Adrenal gland (tissue), 19 donors: ENCODE measurements at places on chromosomes 1 and 21.

DNA sequence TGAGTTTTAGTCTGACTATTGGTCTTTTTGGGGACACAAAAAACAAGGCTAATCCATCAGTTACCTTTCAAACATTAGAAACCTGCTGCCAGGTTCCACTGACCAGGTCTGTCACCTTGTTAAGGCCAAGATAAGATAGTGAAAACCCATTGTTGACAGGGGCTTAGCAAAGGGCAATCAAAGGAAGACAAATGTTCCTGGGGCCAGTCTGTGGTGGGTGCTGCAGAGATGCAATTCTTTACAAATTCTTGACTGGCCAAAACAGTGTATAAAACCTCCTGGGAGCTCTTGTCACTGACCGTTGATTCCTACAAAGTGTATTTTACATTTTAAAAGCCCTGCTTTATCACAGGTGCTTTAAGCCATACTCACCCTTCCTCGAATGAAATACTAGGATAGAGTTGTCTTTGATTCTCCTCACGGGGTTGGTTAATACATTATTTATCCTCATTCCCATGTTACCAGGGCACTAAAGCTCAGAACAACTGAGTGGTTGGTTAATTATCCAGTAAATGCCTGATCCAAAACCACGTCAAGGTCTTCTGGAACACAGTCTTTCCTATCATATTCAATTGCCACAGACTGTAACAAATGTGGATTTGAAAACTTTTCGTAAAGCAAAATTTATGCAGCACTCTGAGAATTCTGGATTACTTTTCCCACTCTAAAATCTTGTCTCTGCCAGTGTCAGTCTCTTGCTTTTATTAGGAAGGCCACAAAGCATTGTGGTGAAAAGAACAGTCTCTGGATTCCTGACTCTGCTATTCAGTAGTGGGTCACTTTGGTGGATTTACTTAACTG lies 77.2 kb downstream of the NRIP1 start:
- no peak for DNase-seq

DNA sequence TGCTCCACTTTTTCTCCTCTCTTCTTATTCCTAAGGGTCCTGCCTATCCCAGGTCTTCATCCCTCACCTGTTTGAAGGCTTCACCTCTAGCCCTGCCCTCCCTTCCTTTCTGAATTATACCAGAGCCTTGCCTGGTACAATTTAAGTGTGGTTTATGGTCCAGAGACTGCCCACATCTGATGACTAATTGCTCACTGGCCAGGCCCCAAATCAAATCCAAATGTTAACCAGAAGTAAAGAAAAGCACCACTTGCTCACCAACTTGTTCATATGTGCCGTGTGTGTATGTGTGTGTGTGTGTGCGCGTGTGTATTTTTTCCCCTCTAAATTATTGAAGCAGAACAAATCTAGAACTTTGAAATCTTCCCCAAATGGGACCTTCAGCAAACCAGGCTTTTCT lies 26.4 kb downstream of the MYOM3 start:
- DNase-seq = no peak

DNA sequence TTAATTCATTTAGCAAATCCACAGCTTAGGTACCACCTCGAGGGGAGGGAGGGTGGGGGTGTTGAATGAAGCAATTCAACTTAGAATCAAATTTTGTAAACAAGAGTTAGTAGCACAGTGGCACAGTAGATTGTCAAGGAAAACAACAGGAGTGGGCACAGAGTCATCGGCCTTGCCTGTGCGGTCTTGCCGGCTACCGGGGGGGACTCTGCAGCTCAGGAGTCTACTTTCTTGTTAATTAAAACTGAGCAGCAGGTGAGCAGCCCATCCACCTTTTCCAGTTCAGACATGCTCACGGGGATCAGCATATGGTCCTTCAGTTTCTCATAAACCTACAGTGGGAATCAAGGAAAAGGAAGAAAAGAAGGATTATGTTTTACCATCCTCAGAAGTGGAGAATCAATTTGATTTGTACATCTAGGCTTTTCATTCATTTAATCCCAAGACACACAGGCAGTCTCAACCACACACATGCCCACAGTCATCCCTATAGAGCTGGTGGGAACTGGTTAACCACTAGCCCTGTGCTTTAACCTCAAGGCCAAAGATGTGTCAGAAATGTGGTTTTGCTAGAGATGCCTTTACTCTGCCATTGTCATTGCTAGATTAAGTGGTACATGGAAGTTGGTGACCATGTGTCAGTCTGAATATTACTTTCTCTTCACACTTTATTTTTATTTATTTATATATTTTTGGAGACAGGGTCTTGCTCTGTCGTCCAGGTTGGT lies 45.0 kb upstream of the BCL10 start:
- no peak for DNase-seq

DNA sequence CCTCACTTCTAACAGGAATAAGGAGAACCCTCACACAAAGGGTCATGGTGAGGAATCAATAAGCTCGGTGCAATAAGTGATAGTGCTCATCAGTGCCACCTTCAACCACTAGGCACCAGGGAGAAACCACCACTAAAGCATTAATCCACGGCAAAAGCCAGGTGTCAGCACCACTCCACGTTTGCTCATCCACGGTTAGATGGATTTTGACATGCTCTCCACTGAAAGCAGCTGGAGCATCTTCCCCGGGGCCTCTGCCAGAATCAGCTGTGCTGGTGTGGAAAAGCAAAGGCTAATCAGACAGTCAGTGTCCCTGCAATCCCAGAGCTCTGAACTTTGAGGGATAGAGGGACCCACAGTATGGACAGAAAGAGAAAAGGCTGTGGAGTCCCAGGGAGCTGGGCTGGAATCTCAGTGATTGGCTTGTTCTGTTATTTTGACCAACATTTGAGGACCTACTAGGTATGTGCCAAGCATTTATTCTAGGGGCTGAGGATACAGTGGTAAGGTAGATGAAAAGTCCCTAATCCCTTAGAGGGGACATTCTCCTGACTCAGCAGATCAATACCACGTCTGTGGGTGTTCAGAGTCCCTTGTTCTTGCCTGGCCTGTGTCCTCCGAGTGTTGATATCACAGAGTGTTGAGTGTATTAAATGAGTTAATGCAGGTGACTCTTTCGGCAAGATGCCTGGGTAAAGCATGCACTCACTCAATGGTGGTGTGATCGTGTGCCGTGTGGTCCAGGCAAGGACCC lies 41.3 kb downstream of the FHAD1 start:
- DNase-seq = no peak

DNA sequence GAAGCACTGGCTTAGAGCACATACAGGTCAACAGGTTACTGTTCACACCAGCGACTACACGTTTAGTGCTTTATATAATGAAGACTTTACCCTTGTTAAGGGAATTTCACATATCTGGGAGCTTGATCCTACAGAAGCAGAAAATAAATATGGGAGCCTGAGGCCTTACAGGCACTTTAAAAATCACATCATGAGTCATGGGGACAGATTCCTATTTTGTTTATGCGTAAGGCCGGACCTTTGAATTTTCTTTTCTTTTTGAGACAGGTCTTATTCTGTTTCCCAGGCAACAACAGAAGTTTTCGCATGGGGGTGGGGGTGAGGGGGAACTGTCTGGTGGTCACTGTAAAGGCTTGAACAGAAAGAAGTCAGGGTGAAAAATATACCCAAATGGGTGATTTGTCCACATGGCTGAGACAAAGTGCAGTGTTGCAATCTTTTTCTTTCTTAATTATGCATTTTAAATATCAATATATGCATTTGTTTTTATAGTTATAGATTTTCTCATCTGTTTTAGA lies 276.7 kb downstream of the KCNH1 start:
- DNase-seq = no peak

DNA sequence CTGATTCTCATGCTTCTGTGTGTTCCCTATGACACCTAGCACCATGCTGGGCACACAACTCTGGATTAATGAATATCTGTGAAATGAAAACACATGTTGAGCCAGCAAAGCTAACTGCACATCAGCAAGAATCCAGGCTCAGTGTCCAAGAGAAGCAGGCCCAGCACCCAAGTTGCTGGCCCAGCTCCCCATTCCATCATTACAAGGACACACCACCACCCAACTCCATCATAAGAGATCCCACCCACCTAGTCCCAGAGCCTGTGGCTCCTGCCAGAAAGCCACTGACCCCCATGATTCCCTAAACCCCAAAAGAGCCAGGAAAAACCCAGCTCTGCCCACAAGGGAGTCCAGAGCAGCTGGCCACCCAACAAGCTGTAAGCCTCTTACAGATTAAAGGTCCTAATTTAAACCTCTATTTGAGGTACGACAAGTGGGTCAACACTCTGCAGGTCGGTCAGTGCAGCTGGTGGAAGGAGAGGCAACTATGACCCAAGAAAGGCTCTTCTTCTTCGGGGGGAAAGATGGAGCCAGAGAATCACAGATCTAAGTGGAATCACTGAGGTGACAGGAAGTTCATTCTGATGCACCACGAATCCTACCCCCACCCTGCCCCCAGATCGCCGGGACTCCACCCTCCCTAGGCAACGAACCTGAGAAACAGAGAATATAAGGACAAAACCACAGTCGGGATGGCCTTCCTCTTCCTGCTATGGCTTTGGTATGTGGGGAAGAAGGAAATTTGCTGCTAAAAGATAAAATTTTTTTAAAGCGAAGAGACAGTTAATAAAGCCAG lies 58.2 kb downstream of the CD34 start:
- no peak for DNase-seq

- DNase-seq = no peak
These were observed 66.3 kb upstream of the SSX2IP start for GRCh38 chr1:84756455-84757082.

GRCh38 chr1:32876341-32877210 lies 5.9 kb upstream of the FNDC5 start:
- peak; percentile 51 for DNase-seq

GRCh38 chr1:109255678-109256077 lies 6.3 kb downstream of the CELSR2 start:
- DNase-seq = no peak
